ENCODE measurements at places on chromosomes 4 and X. TPM values are rescaled to one million over a fixed set of nuclear protein-coding genes. Genes with fewer than 3 reads are reported as not detected.

DNA sequence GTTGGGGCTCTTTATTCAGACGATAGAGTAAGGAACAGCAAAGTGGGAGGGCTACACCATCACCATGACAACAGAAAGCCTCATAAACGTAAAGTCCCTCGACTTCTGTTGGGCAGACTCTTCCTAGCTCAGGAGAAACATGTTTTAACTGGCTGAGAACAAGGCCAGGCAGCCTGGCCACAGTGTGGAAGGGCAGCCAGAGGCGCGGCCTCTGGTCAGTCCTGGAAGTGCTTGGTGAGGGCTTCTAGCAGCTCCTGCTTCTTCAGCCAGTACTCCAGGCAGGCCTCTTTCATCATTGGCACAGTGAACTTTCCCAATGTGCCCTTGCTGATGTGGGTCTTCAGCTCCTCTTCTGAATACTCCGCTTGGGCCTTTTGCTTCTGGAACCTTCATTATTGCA, 690.9 kb downstream of the PCDH19 start:
- no peaks in the 10 kb centered on the region for H3K36me3 ChIP-seq
- no peaks in the 10 kb centered on the region for H3K27me3 ChIP-seq
- DNase-seq: no peak
- H3K4me1 ChIP-seq: no peaks in the 10 kb centered on the region
- no peak overlapping the region for H3K4me3 ChIP-seq

DNA sequence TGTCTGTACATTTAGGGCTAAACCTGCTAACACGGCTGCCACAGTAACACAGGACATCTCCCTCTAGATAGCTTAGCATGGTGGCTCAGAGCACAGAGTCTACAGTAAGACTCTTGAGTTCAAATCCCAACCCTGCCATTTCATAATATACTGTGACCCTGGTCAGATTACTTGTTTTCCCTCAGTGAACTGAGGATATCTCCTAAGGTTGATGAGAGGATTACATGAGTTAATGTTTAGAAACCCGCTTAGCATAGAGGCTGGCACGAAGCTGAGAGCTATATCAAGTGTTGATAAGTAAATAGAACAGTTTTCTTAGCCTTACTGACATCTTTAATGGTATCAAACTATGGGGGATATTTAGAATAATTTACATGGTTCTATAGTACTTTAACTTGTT, 37.2 kb downstream of the CASP3 start:
- DNase-seq: no peak
- H3K27me3 ChIP-seq: no peaks in the 10 kb centered on the region
- no peak overlapping the region for H3K27ac ChIP-seq
- H3K4me3 ChIP-seq: no peak overlapping the region
- H3K4me1 ChIP-seq: no peaks in the 10 kb centered on the region

DNA sequence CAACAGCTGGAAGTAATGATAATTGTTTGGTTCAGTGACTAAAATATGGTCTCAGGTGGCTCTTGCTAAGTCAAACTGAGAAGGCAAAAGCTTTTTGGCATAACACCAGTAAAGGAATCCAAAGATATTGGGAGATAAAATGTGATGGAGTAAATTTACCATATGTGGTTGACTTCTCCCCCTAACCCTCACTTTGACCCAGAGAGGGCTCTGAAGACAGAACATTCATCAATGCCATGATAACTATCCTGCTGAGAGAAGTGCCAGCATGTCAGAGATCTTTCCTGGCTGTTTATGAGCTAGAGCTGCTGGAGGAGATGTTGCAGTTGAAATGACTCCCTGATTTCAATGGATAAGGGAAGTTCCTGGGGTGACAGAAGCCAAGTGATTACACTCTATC, 213.4 kb downstream of the SPCS3 start:
- no peak for DNase-seq
- H3K4me1 ChIP-seq: no peaks in the 10 kb centered on the region
- H3K27ac ChIP-seq: no peak overlapping the region
- H3K4me3 ChIP-seq: no peak overlapping the region
- H3K27me3 ChIP-seq: no peaks in the 10 kb centered on the region

- H3K27me3 ChIP-seq: peaks cover 9% of the 10 kb centered on the region
- no peaks in the 10 kb centered on the region for H3K4me1 ChIP-seq
- no peak overlapping the region for H3K27ac ChIP-seq
- DNase-seq: no peak
- H3K36me3 ChIP-seq: no peaks in the 10 kb centered on the region
These were observed 97.5 kb downstream of the FANCB start for GRCh38 chrX:14775416-14775815.

Gene UVSSA
- total RNA-seq: 13.9 TPM

Gene ANOS1
- 9.7 TPM for total RNA-seq

Gene MAML3
- 16.8 TPM for total RNA-seq

All from breast epithelium (tissue), 4 donors.